Hematopoietic multipotent progenitor cell treated with erythropoietin and hydrocortisone succinate and interleukin-3 and kit ligand, for 8 days (in vitro differentiated cells): ENCODE measurements at places on chromosomes 12 and 14.

DNA sequence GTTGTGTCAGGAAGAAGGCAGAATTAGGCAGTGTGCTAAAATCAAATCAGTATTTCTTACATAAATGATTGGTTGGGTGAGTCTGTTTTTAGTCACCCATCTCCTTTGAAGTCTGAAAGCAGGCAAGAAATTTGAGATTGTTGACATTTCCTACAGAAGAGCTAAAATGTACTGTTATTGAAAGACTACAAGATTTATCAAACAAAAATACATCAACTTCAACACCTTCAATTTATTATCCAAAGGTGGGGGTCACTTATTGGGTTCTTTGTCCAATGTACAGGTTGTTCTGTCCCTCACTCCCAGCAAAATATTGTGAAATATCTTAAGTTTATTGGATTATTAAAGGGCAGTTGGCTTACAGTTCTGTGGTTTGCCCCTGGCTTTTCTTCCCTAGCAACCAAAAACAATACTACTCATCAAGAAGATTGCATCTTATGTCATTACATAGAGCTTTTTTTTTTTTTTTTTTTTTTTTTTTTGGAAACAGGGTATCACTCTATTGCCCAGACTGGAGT lies 20.6 kb upstream of the PKP2 start:
- no peak for DNase-seq

DNA sequence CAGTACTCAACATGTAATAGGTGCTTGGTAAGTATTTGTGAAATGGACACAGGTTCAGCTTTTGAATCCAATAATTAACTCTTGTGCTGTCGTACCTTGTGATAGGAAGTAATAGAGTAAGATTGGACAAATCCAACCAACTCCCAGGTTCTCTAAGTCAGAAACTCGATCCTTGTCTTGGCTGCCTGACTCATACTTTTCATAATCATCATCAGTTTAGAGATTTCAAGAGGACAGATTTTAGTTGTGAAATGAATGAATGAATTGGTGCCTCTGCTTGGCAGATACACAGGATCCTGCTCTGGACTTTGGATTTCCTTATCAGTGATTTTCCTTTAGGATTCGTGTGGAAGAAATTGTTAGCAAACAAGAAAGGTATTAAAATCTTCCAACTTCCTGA lies 1145.2 kb downstream of the AACS start:
- no peak for DNase-seq

DNA sequence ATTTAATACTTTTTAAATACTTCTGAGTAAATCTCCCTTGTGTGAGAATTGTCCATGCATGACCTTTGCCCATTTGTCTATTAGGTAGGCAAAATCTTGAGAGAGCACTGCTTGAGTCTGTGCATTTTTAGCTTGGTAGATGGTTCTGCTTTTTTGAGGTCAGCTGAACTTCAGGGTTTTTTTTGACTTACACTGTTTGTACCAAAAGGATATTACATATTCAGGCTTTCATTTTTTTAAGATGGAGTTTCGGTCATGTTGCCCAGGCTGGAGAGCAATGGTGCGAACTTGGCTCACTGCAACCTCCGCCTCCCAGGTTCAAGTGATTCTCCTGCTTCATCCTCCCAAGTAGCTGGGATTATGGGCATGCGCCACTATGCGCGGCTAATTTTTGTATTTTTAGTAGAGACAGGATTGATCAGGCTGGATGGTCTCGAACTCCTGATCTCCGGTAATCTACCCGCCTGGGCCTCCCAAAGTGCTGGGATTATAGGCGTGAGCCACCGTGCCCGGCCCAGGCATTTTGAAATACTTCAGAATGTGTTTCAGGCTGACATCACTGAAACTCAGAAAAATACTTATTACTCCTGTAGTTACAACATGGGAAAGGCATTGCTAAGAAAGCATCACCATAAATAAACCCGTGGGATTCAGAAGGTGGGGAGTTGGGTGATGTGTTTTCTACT lies 11.1 kb downstream of the RASSF3 start:
- no peak for DNase-seq

GRCh38 chr14:56004786-56005185 lies 113.4 kb upstream of the PELI2 start:
- peak; percentile 33 for DNase-seq

- DNase-seq, result no peak
Measured at GRCh38 chr12:23576372-23576771, 373.1 kb downstream of the SOX5 start.

GRCh38 chr12:92785563-92785950 lies 82.8 kb downstream of the PLEKHG7 start:
- DNase-seq, result no peak

DNA sequence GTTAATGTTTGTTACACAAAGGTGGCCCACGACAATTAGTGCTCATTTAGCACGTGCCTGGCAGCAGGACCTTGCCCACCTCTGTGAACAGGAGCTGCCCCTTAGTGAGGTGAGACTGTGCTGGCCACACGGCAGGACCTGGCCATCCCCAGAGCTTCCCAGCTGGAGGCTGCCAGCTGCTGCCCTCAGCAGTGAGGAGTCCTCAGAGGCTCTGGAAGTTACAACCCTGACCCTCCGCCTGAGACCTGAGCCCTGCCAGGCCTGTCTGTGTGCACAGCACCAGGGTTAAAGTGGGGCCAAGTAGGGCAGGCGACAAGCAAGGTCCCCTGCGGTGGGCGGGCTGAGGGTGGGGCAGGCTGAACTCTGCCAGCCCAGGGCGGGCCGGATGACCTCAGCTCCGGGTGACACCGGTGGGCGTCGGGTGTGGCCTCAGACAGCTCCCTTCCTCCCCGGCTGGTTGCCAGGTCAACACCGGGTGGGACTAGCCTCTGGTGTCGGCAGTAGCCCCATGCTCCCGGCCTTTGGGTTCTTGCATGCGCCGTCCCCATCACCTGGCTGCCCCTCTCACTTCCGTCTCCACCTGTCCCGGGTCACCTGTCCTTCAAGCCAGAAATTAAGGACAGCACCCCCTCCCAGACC lies 9.2 kb upstream of the LBHD2 start:
- peak; percentile 83 for DNase-seq

DNA sequence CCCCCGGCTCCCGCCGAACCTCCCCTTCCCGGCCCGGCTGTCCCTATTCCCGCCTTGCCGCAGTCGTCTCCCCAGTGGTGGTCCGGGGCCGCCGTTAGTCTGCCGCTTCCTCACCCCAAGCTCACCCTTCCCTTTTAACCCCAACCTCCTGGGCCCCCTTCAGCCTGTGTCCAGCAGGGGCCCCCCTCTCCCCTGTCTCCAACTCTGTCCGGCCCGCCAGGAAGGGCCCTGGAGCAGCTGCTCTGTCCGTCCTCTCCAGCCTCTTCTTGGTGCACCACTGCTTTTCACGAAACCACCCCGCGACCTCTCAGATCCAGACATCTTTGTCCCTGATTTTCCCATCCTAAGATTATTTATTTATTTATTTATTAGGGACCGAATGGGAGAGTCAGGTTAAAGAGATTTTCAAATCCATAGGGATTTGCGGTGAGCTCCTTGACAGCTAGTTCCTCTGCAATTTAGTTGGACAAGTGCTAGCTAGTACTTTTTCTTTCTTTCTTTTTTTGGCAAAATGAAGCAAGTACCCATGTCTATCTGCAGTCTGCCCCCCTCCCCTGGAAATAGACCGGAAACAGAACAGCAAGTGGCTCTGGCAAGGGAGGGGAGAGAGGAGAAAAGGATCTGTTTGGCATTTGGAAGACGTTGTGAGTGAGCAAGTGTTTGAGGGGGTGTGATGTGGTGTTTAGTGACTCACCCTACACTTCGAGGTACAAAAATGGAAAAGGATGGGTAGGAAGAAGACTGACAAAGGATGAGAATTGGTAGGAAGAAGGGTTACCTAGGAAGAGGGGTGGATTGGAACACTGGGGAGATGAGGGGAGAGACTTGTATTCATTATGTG lies 632 bp downstream of the UBR7 start:
- DNase-seq, result peak; percentile 61

- DNase-seq, result no peak
Measured at GRCh38 chr12:97211416-97211930, 251.1 kb upstream of the RMST start.

DNA sequence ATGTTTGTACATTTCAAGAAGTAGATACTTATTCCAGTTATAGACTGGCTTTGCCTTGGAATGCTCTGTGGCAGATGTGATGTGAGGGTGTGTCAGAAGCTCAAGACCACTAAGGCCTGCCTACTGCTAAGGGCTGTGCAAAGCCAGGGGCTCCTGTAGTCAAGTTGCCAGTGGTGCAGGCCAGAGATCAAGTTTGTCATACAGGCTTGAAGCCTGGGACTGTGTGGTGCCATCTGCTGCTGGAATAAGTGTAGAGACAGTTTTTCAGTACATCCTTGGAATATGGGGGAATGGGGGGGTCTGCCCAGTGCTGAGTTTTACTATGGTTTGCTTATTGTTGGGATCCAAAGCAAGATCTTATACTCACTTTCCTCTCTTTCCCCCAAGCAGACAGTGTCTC lies 649.9 kb upstream of the FOXG1 start:
- DNase-seq, result no peak

- no peak for DNase-seq
Measured at GRCh38 chr14:101077481-101078074, 174.1 kb upstream of the RTL1 start.

GRCh38 chr14:104926619-104927431 lies 2.1 kb downstream of the PLD4 start:
- no peak for DNase-seq

DNA sequence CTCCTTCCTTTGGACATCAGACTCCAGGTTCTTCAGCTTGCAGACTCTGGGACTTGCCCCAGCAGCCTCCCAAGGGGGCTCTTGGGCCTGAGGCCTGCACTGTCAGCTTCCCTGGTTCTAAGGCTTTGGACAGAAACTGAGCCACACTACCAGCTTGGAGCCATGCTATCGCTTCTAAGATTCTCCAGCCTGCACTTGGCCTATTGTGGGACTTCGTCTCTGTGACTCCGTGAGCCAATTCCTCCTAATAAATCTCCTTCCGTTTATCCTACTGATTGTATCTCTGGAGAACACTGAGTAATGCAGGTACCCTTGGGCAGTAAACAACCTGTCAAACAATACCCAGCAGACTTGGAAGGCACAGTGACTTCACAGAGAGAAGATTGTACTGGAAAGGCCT lies 24.9 kb upstream of the RHOJ start:
- no peak for DNase-seq

DNA sequence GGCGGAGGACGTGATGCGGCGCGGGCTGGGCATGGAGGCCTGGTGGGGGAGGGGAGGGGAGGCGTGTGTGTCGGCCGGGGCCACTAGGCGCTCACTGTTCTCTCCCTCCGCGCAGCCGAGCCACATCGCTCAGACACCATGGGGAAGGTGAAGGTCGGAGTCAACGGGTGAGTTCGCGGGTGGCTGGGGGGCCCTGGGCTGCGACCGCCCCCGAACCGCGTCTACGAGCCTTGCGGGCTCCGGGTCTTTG lies 303 bp downstream of the GAPDH start:
- no peak for DNase-seq

DNA sequence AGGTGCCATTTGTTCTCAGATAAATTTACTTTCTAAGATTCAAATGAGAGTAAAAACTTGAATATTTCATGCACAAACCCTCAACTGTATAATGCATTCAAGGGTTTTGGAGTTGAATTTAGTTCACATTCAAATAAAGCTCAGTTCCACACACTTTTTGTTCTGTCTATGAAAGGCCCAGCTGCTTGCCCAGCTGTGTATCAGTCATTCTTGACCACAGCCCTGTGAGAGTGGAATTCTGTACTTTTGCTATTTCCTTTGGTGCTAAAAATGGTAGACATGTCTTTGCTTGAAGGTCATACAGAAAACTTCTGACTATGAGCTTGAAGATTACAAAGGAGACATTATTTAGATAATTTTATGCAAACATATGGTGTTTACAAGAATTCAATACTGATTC lies 110.4 kb downstream of the KCNC2 start:
- DNase-seq, result no peak

- DNase-seq, result peak; percentile 3
Measured at GRCh38 chr14:103087343-103087835, 3.4 kb downstream of the LBHD2 start.

DNA sequence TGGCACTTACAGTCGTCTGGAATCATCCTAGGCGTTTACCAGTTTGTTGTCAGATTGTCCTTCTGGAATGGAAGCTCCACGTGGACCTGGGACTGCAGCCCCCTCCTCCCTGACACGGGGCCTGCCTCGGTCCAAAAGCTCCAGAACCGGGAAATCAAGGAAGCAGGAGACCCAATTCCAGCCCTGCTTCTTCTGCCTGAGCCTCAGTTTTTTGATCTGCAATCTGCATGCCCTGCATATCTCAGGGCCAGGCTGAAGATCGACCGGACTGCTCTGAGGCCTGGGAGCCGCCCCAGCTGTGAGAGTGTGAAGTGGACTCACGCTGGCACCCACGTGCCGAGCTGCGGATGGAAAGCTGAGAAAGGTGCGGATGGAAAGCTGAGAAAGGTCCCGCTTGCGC lies 98.6 kb downstream of the SETD3 start:
- no peak for DNase-seq

GRCh38 chr14:68787092-68787992 lies 5.5 kb downstream of the ZFP36L1 start:
- no peak for DNase-seq

GRCh38 chr12:6340032-6340638 lies 1.7 kb downstream of the TNFRSF1A start:
- DNase-seq, result peak; percentile 67
